Stimulated activated CD4-positive, alpha-beta T cell treated with anti-CD3 and anti-CD28 coated beads, TNF-alpha, amount 100 ng/mL, for 24 hours (primary cell): ENCODE measurements at places on chromosomes 13 and 19.

DNA sequence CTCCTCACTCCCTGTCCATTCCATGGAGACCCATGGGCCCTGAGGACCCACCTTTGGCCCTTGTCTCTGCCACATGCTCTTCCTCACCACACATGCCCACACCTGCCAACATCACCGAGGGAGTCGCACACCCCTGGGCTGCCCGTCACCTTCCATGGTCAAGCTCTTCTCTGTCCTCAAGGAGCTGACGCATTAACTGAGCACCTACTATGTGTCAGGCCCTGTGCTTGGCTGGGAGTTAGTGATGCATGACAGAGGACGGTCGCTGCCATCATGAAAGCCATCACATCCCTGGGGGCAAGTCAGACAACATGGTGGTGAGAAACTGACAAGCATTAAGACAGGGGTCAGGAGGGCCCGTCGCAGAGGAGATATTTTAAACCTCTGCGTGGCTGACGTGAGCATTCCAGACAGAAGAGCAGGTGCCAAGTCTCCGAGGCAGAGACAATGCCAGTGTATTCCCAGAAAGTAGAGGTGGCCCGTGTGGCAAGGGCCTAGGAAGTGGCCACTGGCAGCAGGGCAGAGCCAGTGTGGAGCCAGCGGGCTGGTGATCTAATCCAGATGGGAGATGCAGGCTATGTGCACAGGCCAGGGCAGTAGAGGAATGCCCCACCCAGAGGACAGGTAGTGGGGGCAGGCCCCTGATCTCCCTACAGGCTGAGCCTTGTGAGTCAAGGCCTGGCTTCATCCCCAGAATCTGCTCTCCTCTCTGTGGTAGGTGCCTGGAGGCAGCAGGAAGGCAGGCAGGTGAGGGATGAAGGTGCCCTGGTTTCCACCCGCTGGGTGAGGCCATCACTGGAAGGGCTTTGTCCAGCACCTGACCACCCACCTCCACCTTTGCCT is 21.2 kb downstream of the ELAVL1 start:
- no peak for DNase-seq

DNA sequence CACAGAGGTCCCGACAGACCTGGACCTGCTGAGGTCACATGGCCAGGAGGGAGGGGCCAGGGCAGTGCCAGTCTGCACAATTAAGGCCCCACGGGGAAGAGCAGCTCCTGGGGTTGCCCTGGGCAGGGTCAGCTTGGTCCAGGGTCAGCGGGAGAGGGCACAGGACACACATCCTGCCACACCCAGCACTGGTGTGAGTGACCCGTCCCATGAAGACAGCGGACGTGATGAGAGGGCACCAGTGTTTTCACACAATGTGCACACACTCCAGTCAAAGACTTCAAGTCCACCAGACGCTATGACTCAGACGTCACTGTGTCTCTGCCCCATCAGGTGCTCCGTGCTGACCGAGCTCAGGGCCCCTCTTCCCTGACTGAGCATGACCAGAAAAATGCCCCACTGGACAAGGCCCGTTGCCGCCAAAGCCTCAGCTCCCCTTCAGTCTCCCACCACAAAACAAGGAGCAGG is 4.2 kb downstream of the TMEM259 start:
- no peak for DNase-seq

DNA sequence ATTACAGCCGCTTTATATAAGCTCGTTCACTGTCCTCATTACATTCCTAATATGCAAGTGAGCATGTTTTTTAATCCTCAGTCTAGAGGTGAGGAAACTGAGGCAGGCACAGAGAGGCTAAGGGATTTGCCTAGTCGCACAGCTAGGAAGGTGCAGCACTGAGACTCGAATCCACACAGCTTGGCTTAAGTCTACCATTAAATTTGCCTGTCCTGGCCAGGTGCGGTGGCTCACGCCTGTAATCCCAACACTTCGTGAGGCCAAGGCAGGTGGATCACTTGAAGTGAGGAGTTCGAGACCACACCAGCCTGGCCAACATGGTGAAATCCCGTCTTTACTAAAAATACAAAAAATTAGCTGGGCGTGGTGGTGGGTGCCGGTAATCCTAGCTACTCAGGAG is 8.0 kb downstream of the RPS16 start:
- DNase-seq = no peak

- no peak for DNase-seq
Observed at GRCh38 chr13:73715911-73716510, 418.2 kb downstream of the KLF12 start.

DNA sequence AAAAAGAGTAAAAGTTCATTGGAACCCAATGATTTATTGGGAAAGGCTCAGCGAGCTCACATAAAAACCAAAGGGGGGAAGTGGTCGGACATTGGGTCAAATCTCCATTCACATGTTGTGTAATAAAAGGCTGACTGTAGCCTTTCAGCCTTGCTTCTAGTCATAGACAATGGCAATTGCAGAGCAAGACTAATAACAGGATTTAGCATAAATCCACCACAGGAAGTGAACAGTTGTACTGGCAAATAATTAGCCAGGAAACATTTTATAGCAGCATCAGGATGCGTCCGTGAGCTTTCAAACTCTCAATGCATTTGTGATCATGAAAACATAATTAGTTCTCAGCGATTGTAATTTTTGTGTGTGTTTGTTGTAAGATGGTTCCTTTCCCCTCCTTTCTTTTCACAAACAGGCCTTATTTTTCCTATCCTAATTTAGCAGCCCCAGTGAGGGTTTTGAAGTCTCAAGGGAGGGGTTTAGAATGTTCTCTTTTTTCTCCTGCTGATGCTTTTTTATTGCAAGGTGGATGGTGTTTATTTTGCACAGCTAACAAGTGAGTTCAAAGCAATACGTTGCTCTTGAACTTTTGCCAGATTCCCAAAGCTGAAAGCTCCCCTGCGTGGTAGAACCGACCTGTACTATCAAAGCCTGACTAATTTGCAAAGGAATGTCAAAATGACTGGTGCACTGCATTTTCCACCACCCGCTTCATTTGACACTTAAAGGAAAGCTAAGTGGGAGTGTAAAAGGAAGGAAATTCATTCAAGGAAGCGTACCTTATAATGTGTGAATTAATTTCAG is 105.6 kb downstream of the SPRY2 start:
- no peak for DNase-seq

DNA sequence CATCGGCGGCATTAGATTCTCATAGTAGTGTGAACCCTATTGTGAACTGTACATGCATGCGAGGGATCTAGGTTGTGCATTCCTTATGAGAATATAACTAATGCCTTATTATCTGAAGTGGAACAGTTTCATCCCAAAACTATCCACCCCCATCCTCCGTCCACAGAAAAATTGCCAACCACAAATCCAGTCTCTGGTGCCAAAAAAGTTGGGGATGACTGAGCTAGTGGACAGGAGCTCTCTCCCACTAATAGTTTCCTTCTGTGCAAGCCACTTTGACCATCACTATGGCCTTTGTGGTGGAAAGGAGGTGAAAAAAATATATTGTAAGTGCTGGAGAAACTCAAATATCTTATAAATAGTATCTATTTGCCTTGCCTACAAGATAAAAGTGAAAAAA is 857.8 kb downstream of the DIAPH3 start:
- no peak for DNase-seq

- no peak for DNase-seq
Observed at GRCh38 chr13:48476215-48476614, 56.7 kb downstream of the RCBTB2 start.

- DNase-seq = no peak
Observed at GRCh38 chr13:34747507-34747906, 194.6 kb upstream of the NBEA start.

DNA sequence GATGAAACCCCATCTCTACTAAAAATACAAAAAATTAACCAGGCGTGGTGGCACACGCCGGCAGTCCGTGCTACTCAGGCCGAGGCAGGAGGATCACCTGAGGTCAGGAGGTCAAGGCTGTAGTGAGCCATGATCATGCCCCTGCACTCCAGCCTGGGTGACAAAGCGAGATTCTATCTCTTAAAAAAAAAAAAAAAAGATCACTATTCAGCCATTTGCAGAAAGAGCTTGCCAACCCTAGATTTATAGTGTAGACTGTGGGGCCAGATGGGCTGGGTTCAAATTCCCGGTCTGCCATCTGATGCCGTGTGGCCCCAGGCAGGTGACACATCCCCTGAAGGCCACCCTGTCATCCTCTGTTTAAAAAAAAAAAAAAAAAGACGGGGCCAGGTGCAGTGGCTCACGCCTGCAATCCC is 28.9 kb downstream of the SMIM24 start:
- DNase-seq = no peak

DNA sequence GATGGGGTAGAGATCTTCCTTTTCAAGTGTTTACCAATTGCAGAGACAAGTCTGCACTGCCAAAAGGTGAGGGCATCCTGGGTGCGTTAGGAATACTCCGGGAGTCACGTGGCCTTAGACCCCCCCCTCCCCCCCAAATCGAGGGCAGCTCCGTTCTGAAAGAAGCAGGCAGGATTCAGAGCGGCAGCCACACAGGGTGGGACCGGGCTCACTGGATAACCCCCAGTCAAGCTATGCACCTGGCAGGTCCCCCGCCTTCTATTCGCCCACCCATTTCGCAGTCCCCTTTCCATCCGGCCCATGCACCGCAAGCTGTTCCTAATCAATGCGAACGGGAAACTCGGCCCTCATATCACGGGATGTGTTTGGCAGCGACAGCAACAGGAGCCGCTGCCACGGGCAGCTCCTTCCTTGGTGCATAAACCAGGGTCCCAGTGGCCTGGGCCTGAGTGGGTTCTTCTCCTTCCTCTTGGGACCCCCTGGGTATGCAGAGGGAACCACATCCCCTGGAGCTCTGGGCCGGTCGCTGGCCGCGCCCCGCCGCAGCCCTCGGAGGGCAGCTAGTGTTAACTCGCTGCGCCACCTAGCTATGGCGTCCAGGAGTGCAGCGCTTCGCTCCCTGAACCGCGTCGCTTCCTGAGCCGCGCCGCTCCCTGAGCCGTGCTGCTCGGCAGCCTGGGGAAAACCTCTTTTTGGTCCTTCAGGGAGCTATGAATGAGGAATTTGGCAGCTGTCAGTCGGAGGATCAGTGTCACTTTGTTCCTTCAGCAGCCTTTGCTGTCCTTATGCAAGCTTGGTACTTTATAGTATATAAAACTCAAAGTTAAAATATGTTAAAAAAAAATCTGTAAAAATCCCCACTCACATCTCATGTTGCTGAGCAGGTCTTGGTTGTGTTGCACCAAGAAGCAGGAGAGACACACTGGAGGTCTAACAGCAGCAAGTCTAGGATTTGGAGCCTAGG is 41.4 kb downstream of the LYL1 start:
- peak; percentile 61 for DNase-seq

- no peak for DNase-seq
Observed at GRCh38 chr13:25525884-25526283, 154.1 kb downstream of the ATP8A2 start.

DNA sequence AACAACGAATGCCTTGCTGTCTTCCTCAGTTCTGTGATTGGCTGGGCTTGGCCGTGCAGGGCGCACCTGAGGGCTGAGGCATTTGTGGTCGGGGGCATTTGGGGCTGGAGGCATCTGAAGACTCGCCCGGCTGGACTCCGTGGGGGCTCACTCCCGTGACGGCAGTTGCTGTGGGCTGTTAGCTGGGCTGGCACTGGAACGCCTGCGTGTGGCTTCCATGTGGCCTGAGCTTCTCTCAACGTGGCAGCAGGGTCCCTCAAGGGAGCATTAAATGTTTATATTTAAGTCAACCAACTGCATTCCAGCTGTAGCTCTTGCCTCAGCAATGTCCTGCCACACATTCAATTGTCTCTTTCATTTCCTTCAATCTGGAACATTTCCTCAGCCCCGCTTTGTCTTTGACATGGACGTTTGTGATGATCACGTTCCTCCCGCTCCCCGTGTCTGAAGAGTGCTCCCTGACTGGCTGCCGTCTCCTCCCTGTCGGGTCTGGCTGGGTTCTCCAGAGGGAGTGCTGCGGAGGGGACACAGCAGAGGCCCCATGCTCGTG is 21.0 kb downstream of the CCDC8 start:
- DNase-seq = no peak

DNA sequence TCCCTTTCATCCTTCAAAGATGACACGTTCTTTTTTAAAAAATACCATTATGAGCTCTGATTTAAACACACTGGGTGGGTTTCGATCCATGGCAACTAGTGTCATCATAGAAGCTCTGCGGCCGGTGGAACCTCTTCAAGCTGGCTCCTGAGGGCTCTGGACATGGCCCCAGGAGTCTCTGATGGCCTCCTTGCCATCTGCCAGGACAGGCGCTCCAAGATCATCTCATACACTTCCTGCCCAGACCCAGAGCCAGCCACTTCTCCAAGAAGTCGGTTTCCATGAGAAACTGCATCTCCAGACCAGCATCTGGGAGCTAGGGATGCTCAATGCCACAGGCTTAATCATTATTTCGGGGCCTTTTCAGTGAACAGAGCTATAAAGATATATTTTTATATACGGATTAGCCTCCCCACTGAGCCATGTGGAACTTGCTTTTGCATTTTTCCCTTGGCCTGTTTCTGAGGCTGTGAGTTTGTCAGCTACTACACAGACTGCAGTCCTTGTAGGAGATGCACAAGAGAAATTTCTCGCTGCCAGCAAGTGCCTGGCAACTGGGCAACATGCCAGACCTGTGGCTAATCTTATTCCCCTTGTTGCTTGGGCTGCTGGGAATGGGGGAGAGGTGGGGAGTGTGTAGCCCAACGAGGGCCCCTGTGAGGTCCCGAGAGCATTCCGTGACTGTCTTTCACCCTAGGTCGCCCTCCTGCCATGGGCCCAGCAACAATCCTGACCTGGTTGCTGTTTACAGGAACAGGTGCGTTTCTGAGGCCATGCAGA is 15.9 kb downstream of the SUGP1 start:
- DNase-seq = no peak
